RKO (cell line): ENCODE measurements at places on chromosomes 1 and 21.

DNA sequence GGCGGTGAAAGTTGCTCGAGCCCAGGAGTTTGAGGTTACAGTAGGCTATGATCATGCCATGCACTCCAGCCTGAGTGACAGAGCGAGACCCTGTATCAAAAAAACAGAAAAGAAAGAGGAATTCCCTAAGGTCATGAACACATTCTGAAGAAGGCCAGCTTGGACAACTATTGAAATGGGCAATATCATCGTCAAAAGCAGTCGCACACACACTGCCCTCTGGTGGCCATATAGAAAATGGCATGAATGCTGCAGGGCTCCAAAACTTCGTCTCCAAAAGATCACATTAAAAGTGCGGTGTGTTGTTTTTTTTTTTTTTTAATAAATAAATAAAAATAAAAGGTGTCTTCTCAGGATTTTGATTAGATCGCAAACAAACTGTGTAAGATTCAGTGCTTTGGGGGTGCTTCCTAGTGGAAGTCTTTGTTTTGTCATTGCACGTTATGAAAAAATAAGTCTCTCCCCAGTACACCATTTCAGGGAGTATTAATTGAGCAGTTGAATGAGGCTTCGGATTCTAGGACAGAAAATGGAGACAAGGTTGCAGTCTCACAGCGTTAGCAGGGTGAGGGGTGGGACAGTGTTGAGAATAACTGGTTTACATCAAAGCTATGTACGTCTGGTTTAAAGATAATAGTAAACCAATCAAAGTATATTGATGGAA is 87.5 kb upstream of the FMN2 start:
- peak; percentile 33 for DNase-seq

GRCh38 chr1:153791648-153792253 is 16.5 kb downstream of the SLC27A3 start:
- no peak for DNase-seq

GRCh38 chr1:22754824-22755223 is 44.2 kb downstream of the EPHB2 start:
- no peak for DNase-seq

GRCh38 chr1:39117899-39118450 is 86.5 kb upstream of the MACF1 start:
- DNase-seq: no peak

DNA sequence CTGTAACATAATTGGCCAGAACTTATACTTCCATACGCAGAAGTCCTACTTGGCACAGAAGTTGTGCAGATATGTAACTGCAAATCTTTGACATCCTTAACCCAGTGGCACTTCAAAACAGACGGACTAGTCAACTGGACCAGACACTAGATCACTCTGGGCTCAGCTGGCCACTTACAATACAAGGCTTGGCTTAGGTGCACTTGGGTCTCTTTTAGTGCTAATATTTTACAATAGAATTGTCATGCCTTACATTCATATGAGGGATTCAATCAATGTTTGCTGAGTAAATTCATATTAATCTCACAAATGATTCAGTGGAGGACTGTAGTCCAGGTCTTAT is 20.1 kb downstream of the XKR8 start:
- no peak for DNase-seq

DNA sequence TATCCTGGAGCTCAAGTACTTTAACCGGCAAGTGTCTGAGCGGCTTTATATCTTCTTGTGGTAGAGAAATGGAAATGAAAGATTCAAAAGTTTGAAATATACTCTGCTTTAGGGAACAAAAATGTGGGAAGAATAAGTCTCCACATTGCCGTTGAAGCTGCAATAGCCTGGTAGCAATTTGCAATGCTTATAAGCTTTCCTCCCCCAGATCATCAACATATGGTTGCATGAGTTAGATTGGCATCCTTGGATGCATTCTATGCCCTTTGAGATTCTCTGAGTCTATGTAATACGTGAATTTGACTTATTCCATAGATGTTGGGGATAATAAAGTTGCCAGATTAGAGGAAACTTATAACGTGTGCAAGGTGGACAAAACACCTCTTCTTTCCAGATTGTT is 86.1 kb upstream of the KCNK1 start:
- no peak for DNase-seq

DNA sequence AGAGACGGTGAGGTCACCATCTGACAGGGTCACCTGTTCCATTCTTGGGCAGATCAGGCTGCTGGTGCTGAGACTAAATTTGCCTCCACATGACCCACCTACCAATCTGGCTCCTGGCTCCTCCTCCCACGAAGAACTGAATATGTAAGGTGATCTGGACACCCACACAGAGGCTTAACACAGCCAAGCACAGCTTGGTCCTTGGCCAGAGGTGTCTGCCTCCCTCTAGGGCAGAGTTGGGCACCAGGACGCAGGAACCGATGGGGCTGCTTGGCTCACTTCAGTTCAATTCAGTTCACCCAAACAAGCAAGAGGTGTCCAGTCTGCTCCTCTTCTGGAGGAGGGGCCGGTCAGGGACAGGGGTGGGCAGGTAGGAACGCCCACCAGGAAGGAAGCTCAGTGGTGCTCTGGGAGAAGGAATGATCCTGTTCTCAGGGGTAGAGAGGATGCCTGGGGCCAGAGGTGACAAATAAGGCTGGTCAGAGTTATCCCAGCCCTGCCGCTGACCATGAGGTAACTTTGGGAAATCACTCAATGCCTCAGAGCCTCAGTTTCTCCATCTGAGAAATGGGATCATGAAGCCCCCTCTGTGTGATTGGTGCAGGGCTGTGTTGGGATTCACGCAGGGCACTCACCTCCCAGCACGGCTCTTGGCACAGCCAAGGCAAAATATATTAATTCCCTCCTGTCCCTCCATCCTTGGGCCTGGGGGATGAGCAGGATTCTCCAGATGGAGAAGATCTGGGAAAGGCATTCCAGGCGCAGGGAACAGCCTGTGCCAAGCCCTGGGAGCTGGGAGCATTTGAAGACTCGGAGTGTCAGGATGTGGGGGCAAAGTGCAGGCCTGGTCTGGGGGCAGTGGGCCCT is 284.5 kb downstream of the PTPRU start:
- no peak for DNase-seq

GRCh38 chr1:210378736-210379135 is 50.0 kb downstream of the HHAT start:
- no peak for DNase-seq

DNA sequence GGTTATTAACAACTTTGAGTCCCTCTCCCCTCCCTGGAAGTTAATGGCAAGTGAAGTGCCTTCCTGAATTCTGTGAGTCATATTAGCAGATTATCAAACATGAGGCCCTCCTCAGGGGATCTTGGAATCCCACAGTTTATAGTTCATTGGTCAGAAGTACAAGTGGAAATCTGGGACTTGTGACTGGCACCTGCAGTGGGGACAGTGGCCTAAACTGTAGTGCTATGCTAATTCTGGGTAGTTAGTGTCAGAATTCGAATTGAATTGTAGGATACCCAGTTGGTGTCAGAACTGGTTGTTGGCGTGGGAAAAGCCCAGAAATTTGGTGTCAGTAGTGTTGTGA is 26.2 kb downstream of the ZYG11B start:
- no peak for DNase-seq

GRCh38 chr1:241821363-241821762 is 26.6 kb upstream of the EXO1 start:
- DNase-seq: peak; percentile 34

DNA sequence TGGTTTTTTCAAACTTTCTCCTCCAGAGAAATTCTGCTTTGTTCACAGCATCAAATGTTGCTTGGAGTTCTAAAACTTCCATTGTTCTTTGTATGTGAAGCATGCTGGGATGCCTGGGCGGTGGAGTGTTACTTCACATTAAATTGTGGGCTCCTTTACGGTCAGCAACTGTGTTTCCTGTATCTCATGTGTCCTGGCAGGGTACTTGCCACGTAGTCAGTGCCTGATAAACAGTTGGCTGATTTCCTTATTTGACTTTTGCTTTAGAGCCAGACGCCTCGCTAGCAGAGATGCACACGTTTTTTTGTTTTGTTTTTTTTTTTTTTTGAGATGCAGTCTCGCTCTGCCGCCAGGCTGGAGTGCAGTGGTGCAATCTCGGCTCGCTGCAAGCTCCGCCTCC is 96.7 kb downstream of the UCK2 start:
- no peak for DNase-seq

DNA sequence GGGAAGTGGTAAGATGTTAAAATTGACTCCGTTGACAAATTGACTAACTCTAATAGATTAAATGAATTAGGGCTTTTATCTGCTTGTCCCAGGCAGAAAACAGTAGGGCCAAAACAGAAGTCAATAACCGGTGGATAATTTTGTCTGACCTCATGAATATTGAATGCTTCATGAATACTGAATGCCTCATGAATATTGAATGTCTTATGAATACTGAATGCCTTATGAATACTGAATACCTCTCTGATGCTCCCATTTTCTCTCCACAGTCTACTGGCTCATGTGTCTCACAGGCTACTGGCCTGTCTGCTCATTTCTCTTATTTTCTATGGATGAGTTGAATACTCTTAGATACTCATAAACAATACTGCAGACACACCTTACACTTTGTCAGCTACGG is 56.0 kb downstream of the POFUT2 start:
- DNase-seq: no peak

- no peak for DNase-seq
These were observed 27.2 kb upstream of the TADA1 start for GRCh38 chr1:166903232-166903631.

- DNase-seq: peak; percentile 2
These were observed 102.1 kb upstream of the NBPF4 start for GRCh38 chr1:108345776-108346531.

- no peak for DNase-seq
These were observed 230.6 kb downstream of the DSCAM start for GRCh38 chr21:40616377-40616704.
